ENCODE measurements at places on chromosomes 5 and 9.
A peak's percentile ranks its signal among the peaks of the same experiment; 100 is the strongest.

DNA sequence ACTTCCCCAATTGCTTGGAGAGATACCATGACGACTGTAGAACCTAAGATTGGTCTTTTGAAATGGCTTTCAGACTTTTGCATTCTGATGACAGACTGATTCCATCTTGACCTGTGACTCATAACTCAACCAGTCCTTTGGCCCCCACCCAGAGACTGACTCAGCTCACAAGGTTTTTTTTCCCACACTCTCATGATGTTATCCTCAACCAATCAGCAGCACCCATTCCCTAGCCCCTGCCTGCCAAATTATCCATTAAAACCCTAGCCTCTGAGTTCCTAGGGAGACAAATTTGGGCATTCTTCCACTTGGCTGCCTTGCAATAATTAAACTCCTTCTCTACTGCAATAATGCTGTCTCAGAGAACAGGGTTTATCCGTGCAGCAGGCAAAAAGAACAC, 1263.3 kb upstream of the CDH9 start:
- DNase-seq = no peak

GRCh38 chr5:123482258-123482657, 29.7 kb upstream of the CSNK1G3 start:
- no peak for DNase-seq

GRCh38 chr5:53183880-53184279, 74.3 kb upstream of the MOCS2 start:
- no peak for DNase-seq

DNA sequence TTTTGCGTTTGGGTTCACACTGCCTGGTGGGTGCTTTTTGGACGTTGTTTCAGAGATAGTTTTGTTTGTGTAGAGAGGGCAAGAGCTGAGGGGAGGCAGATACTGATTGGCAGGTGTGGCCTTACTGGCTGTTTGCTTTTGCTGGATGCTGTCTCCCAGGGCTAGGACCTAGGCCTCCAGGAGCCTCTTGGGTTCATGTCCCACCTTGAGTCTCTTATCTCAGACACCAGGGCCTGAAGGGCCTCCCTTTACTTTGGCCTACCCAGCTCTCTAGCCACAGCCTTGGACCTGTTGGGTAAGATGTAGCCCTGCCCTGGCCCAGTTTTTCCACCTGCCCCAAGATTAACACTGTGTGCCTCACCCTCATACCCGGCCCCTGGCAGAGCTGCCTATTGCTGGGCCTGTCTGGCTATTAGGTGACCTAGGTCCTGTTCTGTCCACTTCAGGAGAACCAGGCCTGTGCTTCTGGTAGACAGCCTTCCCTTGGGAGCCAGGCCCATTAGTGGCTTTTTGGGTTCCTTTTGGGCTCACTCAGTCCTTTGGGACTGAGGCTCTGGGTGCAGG, 13.4 kb downstream of the PTPA start:
- DNase-seq = no peak

DNA sequence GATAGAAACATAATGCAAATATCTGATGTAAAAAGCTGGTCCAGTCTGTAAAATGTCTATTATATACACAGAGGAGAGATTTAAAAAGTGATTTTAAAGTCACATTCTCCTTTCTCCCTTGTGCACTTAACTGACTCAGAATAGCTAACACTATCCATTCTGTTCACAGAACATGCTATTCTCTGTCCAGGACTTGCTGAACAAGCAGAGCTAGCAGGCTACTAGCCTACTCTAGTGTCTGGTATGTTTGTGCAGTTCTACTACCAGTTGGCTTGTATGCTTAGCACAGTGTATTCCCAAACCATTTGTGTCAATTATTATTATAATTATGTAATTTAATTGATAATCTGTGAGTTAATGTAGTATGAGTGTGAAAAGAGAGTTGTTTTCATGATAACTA, 161.7 kb upstream of the NUDT12 start:
- no peak for DNase-seq

DNA sequence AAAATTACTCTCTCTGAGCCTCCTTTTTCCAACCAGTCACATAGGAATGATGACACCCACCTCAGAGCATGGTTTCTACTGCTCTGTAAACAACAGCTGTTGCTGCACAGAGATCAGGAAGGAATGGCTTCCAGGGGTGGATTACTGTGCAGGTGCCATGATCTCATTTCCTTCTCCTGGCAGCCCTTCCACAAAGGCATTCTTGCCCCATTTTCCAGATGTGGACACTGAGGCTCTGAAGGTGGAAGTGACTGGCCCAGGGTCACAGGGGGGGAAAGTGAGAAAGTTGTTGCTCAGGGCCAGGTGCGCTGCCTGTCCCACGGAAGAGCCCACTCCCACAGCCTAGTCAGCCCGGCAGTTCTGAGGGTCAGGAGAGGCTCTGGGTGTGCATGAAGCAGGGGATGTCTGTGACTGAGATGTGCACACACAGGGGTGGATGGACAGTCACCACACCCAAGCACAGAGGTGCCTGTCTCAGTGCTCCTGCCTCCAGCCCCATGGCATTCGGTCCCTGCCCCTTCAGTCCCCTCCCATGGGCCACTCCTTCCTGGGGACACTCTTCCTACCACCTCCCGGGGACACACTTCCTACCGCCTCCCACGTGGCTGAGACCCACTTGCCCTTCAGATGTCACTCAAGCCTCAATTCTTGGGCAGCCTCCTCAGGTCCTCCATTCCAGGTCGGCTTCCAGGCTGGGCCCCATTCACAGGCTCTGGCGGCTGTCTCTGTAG, 17.0 kb downstream of the FGFR4 start:
- DNase-seq = peak; percentile 3
